Skin of body (tissue), 3 donors: ENCODE measurements at places on chromosomes 11 and 22.

DNA sequence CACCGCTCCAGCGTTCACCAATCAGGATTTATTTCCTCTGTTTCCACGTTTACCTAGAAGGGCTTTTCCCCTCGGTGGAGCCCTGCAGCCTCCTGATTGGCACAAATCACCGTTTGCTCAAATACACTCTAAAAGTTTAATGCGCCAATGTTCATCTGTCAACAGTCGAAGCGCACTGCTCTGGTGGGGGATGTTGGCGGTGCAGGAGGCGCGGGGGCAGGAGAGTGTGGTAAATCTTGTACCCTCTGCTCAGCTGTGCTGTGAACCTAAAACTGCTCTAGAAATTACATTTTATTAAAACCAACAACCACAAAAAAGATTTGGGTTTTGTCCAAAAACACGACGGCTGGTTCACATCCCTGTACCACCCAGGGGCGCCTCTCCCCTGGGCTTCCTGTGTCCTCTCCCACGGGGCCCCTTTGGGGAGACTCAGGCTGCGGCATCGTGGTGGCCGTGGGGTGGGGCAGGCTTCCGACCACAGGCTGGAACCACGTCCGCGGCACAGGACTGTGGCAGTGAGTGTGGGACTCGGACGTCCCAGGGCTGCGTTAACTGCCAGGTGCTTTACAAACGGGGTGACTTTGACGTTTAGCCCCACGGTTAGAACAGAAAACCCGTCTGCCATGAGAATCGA is 13.5 kb downstream of the TTLL8 start:
- DNase-seq, result no peak

DNA sequence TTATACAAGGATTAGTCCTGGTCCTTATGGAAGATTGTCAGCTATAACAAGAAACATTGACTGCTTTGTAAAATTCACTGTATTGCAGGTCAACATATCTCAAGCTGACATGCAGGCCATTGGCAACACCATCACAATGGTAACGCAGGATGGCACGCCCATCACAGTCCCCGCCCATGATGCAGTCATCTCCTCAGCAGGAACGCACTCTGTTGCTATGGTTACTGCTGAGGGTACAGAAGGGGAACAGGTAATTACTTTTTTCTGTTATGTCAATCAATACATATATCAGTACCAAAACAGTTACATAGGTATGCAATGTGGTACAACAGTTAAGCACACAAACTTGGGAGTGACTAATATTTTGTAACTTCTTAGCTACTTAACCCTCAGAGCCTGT is 55.3 kb downstream of the ZNF143 start:
- DNase-seq, result no peak

GRCh38 chr11:108239076-108239475 is 16.2 kb downstream of the ATM start:
- no peak for DNase-seq

GRCh38 chr22:35864545-35865165 is 147.0 kb downstream of the APOL5 start:
- DNase-seq, result no peak

- DNase-seq, result no peak
These were observed 2.4 kb downstream of the TSKU start for GRCh38 chr11:76785513-76785912.

DNA sequence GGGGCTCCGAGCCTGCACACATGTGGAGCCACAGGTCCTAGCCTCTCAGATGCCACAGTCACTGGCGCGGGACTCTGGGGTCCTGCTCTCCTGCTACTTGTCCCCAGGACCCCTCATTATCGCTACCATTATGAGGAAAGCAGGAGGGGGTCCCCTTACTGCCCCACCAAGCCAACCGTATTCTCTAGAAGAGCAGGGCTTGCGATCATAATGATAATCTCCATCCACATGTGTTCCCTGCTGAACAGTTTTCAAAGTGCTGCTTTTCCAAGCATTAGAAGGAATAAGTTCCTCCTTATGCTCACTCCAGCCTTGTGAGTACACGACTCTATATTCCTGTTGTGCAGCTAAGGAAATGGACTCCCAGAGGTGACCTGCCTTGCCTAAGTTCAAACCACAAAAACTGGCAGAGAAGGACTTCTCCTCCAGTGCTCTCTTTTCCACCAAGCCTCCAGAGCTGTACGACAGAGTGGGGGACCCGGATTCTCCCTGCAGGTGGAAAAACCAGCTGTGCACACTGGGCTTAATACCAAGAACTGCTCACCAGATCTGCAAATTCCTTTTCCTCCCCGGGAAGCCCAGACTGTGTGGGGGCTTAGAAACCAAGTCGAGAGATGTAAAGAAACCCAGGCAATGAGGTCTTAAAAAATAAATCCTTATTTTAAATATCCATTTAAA is 92.8 kb upstream of the DRD2 start:
- DNase-seq, result no peak

DNA sequence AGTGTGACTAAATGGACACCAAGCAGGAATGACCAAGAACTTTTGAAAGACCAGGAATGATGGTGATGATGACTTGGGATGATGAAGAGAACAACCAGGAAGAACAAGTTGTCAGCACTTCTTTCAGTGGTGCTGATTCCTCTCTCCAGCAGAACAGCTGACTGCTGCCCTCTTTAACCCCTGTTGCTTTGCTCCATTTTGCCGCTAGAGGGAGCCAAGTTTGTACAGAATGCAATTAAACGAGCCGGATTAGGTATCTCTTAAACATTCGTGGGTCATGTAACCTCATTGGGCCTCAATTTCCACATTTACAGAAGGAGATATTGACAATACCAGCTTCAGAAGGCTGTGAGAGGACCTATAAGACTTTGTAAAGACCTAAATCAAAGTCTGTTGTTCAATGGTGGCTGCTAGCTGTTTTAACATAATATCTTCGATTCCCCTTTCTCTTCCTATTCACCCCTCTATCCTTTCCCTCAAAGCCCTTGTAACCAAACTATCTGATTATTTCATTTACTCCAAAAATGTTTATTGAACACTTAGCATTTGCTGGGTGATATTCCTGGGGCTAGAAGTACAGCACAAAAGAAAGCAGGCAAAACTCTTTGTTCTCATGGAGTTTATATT is 1.9 kb downstream of the OR4S1 start:
- no peak for DNase-seq

GRCh38 chr22:33656808-33657628 is 263.3 kb downstream of the LARGE1 start:
- no peak for DNase-seq

DNA sequence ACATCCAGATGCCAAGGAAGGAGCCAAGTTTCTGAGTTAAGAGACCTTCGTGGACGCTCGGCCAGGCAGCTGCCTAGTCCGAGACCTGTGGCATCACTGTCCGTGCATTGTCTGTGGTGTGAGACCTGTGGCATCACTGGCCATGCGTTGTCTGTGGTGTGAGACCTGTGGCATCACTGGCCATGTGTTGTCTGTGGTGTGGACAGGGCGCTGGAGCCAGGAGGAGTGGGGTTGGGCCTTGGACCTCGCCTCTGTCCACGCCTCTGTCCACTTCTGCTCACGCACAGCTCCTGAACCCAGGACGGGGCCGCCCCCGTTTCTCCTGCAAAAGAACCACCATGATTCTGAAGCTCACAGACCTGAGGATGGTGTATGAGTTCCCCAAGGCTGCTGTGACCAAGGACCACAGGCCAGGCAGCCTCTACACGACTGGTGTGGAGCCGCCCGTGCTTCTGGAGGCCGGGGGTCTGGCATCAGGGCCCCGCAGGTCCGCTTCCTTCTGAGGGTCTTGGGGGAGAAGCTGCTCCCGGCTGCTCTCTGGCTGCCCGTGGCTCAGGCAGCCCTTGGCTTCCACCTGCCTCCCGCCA is 1218.3 kb downstream of the BRD1 start:
- no peak for DNase-seq

- no peak for DNase-seq
These were observed 146.0 kb upstream of the SEZ6L start for GRCh38 chr22:26023104-26023775.

DNA sequence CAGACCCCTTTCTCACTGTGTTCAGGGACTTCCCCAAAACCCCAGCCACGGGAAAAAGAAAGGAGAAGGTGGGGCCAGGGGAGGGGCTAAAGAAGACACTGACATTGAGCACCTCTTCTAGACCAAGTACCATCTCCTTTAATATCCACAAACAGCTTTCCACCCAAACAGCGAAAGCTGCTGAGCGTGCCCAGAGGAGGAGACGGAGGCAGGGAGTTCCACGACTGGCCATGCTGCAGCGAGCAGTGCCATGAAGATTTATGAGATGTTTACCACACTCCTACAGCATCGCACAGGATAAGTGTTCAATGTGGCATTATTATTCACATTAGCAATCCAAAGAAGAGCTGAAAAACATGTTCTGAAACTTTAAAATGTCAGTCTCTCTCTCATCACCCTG is 127.4 kb downstream of the LARGE1 start:
- DNase-seq, result no peak

GRCh38 chr11:18780896-18781295 is 10.7 kb downstream of the PTPN5 start:
- DNase-seq, result no peak

DNA sequence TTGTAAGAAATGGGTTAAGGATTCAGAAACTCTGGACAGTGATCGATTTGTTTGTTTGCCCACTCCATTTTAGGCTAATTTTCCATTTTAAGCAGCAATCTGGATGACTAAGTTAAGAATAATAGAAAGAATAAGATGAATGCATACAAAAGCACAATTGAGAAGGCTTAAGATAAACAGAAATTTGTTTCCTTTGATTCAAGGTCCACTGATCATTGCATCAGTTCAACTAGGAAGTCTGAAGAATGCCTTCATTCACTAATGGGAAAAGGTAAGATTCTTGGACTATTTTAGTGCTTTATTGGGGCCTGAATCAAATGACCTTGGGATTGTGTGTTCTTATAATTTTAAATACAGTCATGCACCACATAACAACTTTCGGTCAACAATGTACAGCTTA is 140.8 kb downstream of the CADM1 start:
- no peak for DNase-seq

GRCh38 chr11:78061088-78061920 is 2.4 kb upstream of the THRSP start:
- DNase-seq, result no peak

- no peak for DNase-seq
These were observed 2.4 kb downstream of the MPST start for GRCh38 chr22:37021710-37022482.

DNA sequence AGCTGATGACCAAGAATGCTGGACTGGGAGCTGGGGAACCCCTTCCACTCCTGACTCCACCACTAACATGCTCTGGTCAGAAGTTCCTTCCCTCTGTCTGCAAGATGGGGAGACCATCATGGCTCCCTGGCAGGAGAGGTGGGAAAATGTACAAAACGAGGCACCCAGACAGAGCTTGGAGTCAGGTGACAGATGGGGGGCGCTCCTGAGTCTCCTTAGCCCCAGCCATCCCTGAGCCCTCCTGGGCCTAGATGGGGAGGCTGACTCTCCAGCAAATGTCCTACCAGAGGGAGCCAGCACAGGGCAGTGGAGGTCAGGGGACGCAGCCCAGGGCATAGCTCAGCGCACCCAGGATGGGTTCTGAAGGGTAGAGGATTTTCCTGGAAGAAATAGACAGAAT is 20.0 kb downstream of the KCNJ4 start:
- no peak for DNase-seq

GRCh38 chr22:41848468-41848867 is 15.6 kb downstream of the SREBF2 start:
- no peak for DNase-seq

DNA sequence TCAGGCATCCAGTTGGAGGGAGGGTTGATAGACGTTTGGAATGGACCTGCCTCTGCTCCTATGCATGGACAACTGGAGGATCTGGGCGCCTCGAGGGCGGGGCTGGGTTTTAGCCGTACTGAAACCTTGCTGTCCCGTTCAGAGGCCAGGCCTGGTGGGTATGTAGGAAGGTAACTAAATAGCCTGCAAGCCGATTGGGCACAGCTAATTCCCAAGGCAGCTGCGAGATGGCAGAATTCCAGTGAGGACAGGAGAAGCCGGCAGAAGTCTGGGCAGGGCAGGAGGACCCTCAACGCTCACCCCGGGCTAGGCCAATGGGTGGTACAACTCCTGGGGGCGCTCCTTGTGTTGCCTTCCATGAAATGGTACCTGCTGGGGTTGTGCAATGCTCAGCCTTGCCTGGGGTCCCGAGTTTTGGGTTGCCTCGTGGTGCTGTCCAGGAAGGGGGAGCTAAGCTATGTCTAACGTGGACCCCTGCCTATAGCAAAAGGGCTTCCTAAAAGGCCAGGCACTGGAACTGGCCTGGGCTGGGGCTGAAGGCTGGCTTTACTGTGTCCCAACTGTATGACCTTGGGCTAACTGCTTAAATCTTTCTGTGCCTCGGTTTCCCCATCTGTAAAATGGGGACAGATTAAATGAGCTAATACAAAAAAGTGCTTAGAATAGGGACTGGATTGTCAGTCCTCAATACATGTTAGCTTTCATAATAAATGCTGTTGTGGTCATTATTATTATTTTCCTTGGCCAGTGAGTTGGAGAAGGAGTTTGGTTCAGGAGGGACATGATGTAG is 30.1 kb upstream of the CD82 start:
- no peak for DNase-seq

- DNase-seq, result no peak
These were observed 4.7 kb downstream of the SHANK2 start for GRCh38 chr11:71247551-71248250.

- DNase-seq, result no peak
These were observed 518 bp upstream of the GALNT18 start for GRCh38 chr11:11622340-11622706.

DNA sequence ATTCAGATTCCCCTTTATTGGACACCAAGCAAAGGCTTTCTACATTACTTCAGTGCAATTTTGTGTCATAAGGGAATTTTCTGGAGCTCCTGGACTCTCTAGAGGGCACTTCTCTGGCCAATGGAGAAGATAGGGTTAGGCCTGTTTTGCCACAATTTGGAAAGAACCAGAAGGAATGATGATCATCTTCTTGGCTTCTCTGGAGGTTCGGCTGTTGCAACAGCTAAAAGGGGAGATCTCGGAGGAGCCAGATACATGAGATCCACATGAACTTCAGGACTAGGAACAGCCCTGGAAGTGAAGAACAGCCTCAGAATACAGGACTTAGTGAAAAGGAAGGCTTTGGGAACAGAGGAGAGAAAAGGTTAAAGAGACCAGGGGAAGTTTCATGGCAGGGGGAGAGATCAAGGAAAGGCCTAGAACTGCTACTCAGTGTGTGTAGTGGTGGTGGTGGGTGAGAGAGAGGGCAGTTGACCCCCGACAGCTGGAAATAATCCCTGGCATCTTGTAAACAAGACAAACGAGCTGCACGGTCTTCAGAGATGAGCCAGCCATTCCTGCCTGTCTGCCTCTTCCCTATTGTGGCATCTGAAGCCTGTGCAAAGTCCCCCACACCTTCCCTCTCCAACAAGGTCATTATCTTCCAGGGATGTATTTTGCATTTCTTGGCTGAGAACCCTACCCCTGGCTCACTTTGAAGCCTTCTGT is 83.8 kb downstream of the CCDC81 start:
- no peak for DNase-seq

DNA sequence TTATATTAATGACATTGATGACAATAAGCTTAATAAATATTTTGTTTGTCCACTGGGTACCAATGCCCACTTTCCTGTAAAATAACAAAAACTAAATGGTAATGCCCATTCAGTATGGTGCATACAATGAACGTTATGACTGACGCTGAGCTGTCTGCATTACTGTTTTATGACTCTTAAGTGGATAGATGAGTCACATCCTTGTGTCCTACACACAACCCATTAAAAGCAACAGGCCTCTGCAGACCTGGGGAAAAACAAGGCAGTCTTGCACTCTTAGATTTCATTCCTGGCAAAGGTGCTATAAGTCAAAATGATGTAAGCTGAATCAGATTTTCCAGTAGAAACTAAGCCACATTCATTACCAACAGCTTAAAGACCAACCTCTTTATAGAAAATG is 176.3 kb upstream of the TMEM45B start:
- DNase-seq, result no peak

- no peak for DNase-seq
These were observed 29.3 kb downstream of the TUG1 start for GRCh38 chr22:30998329-30998728.
